ENCODE measurements at places on chromosomes 4 and X.

DNA sequence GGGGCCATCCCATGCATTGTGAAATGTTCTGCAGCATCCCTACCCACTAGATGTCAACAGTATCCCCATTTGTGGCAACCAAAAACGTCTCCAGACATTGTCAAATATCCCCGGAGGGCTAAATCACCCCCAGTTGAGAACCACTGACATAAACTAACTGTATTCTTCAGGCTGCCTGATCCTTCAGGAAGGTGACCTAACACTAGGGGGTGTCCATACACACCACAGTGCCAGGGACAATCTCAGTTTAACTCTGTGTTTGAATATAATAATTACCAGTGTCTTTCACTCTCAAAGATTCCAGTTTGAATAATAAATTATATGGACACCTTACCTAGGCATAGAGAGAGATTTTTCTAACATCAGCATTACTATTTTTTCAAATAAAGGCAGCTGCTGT lies 6.4 kb downstream of the ACE2 start:
- DNase-seq: no peak

GRCh38 chr4:119532319-119532718 lies 96.3 kb downstream of the PDE5A start:
- no peak for DNase-seq

DNA sequence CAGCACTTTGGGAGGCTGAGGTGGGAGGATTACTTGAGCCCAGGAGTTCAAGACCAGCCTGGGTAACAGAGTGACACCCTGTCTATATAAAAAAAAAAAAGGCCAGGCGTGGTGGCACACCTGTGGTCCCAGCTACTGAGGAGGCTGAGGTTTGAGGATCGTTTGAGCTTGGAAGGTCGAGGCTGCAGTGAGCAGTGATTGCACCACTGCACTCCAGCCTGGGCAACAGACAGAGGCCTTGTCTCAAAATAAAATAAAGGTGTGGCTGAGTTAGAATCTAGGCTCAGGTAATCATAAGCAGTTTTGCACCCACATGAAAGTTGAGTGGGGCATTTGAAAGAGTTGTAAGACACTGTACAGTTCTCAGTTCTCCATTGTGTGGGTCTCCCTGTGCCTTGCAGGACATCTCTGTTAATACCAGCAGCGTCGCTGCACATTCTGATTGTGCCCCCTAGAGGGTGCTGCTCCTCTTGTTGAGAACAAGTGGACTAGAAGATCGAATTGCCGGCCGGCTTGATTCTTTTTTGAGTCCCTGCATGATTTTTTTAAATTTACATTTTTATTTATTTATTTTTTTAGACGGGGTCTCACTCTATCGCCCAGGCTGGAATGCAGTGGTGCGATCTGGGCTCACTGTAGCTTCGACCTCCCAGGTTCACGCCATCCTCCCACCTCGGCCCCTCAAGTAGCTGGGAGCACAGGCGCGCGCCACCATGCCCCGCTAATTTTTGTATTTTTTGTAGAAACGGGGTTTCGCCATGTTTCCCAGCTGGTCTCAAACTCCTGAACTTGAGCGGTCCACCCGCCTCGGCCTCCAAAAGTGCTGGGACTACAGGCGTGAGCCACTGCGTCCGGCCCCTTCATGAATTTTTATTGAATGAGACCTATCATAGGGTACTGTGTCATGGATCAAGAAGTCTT lies 73.6 kb upstream of the RBMX start:
- DNase-seq: peak; percentile 71

- DNase-seq: no peak
Observed at GRCh38 chr4:21790438-21791029, 158.0 kb downstream of the KCNIP4 start.

DNA sequence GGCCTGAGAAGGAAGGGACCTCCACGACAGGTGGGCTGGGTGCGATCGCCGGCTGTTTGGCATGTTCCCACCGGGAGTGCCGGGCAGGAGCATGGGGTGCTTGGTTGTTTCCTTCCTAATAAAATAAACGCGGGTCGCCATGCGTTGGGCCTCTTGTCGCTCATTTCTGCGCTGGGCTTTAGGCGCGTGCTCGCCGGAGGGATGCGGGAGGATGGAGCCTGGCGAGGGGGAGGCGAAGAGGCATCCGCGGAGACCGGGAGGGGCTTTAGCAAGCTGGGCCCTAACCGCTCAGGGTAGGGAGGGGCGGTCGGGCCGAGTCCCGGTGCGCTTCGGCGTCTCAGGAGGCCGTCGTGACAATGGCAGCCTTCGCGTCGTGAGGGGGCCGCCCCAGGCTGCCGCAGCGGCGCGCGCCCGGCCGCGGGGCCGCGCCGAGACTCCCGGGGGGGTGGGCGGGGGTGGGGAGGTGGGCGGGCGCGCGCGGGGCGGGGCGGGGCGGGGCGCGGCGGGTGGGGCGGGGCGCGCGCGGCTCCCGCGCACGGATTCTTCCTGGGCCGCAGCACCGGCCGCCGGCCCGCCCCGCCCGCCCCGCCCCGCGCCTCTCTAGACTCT lies 476 bp upstream of the GDI1 start:
- peak; percentile 38 for DNase-seq

DNA sequence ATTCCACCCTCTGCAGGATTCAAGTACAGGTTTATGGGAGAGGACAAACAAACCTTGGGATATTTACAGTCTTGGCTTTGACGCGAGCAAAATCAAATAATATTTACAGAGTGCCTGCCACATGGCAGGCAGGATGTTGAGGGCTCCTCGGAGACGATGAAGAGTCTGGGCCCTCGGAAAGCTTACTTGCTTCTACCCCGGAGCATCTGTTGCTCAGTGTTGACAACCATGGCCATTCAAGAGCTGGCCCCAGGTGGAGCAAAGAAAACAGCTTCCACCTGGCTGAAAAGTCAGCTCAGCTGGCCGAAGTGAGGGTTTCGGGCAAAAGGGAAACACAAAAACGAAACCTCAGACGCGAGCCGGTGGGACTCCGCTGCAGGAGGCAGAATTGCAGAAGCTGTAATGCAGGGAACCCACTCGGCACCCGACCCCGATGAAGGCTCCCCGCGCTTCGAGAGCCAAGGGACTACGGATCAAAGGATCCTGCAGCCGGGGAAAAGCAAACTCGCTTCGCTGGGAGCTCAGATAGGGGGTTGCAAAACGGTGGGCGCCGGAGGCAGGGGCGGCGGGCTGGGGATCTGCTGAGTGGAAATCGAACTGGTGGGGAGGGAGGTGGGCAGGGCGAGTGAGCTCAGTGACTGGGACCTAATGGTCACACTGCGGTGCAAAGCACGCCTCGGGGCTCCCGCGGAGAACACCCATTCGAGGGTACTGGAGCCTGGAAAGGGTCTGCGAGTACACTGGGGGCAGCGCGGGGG lies 805 bp downstream of the ATP8A1 start:
- DNase-seq: no peak

DNA sequence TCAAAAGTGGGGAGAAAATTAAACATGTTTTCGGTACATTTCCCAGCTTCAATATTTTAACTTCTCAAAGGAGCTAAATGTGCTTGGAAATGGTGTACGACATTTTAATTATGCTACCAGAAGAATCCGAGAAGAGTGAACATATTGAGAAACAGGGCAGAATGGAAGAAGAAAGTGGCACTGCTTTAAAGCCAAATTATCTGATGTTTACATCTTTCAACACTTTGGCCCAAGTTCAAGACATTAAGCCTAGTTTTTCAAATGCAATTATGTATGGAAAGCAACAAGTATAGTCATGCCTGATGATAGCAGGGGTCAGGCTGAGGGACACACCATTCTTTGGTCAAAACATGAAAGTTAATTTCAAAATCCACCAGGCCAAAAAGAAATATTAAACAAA lies 577.9 kb upstream of the ZFP42 start:
- DNase-seq: no peak

DNA sequence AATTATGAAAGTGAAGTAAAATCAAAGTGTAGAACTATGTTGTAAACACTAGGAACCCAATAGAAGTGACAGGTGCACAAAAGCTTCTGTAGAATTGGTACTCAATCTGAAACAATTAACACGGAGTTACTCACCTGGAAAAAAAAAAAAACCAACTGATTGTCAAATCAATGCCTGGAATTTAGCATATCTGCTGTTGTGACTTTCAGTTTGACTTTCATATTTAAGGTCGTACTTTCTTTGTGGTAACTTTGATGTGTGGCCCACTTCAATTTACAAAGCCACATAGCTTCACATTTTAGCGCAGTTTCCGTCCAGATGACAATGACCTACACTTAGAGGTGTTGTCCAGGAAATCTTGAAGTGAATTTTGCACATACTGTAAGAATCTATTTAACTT lies 1124.9 kb downstream of the STIM2 start:
- DNase-seq: no peak

- DNase-seq: no peak
Observed at GRCh38 chr4:39051492-39051891, 10.5 kb upstream of the KLHL5 start.

DNA sequence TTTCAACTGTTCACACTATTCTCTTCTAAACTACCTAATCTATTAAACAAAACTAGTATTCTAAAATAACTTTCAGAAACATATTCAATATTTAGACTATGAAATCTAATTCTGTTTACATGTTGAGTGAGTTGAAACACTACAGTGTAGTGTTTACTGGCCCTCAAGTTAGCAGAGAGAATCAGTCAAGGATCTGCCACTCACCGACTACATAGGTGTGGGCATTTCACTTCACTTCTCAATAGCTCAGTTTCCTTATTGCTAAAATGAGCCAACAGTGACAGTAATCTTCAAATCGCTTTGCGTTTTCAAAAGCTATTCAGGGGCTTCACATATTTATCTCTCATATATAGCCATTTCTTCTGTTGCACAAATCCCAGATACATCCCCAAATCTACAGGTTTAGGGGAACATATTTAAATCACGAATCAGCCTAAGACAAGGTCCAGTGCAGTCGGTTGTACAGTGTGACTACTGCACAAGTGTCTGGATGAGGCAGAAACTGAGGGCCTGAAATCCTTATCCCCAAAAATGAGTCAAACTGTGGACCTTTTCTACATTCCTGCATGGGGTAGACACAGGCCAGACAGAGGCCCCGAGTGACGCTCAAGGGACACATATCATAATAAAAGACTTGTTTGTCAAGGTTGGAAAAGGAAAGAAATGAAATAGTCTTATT lies 129.8 kb downstream of the PPP3CA start:
- DNase-seq: no peak

GRCh38 chrX:130224810-130225209 lies 43.9 kb downstream of the ZNF280C start:
- DNase-seq: no peak

GRCh38 chr4:129570326-129570725 lies 474.4 kb downstream of the C4orf33 start:
- no peak for DNase-seq

- DNase-seq: peak; percentile 27
Observed at GRCh38 chrX:75522565-75523431, at the start of gene ZDHHC15. ZDHHC15 (minus strand) TSS chrX:75523037; CDS start chrX:75523024, 13 bp downstream.

GRCh38 chr4:14254252-14254651 lies 626.7 kb upstream of the BOD1L1 start:
- no peak for DNase-seq

DNA sequence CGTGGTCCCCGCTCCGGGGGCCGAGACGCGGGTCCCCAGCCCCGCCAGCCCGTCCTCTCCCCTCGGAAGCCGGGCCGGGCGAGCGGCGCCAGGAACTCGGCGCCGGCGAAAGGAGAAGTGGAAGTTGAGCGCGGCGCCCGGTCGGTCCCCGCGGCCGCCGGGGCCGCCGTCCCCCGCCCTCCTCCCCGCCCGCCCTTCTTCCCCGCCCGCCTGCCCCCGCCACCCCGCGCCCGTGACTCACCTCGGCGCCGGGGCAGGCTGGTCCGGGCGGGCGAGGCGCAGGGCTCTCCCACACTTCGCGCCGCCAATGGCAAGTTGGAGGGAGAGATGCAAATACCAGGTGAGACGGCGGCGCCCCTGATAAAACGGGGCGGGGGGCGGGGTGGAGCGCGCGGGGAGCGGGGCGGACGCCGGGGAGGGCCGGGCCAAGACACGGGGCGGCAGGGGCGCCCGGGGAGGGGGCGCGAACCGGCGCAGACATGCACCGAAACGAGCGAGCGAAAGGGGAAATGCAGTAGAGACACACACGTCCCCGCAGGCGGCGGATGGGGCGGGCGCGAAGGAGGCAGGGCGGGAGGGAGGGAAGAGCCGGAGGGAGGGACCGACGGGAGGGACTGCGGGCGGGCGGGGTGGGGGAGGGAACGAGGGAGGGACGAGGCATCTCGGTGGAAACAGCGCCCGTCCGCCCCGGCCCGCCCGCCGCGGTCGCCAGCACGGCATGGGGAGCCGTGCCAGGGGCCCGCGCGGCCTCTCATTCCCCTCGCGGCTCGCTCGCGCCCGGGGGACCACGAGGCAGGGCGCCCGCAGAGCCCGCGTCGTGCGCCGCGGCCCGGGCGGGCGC lies at the start of gene ELF4:
Gene ELF4, minus strand, starts transcription at position 119 of the 841 bp plus-strand sequence. CDS start 29,167 bp downstream, outside the sequence.
- peak; percentile 59 for DNase-seq

DNA sequence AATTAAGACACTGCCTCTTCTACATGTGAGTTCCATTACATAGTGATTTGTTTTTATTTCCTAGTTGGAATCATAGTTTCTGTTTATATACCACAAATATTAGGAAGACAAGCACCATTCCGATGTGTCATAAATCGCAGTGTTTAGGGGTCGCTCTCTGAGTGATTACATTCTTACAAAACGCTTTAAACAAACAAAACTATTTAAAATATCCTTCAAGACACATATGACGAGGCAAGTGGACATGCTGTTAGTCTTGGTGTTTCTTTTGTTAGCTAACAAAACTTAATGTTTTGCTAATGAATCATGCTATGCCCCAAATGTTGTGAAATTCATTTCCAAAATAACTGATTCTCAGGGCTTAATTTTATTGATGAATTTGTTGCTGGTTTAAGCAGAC lies 1219.3 kb upstream of the PRKX start:
- DNase-seq: no peak

Data from NCI-H1436 (cell line).